ENCODE measurements at places on chromosomes 5 and 9. TPM values are rescaled to one million over a fixed set of nuclear protein-coding genes. Genes with fewer than 3 reads are reported as not detected.

GRCh38 chr9:137428841-137429545, 5.8 kb downstream of the NOXA1 start:
- no peak overlapping the region for H3K4me3 ChIP-seq
- no peak for DNase-seq
- no peaks in the 10 kb centered on the region for H3K4me1 ChIP-seq
- H3K27ac ChIP-seq = no peak overlapping the region
- no peaks in the 10 kb centered on the region for H3K36me3 ChIP-seq
- no peaks in the 10 kb centered on the region for H3K27me3 ChIP-seq

GRCh38 chr5:170809551-170809950, 26.0 kb downstream of the GABRP start:
- no peaks in the 10 kb centered on the region for H3K27me3 ChIP-seq
- H3K27ac ChIP-seq = no peak overlapping the region
- no peaks in the 10 kb centered on the region for H3K36me3 ChIP-seq
- H3K4me1 ChIP-seq = no peaks in the 10 kb centered on the region
- no peak overlapping the region for H3K4me3 ChIP-seq

RNF38 gene
- 6.7 TPM for polyA plus RNA-seq

GRCh38 chr5:52073993-52074689, 690.9 kb downstream of the ISL1 start:
- no peak overlapping the region for H3K4me3 ChIP-seq
- H3K4me1 ChIP-seq = no peaks in the 10 kb centered on the region
- H3K27ac ChIP-seq = no peak overlapping the region
- H3K27me3 ChIP-seq = no peaks in the 10 kb centered on the region
- H3K36me3 ChIP-seq = no peaks in the 10 kb centered on the region

- H3K4me3 ChIP-seq = no peak overlapping the region
- H3K27me3 ChIP-seq = no peaks in the 10 kb centered on the region
- H3K27ac ChIP-seq = no peak overlapping the region
- DNase-seq = peak; percentile 17
Observed at GRCh38 chr5:101045689-101046088, 142.6 kb upstream of the ST8SIA4 start.

- H3K36me3 ChIP-seq = no peaks in the 10 kb centered on the region
- no peak for DNase-seq
- H3K4me3 ChIP-seq = no peak overlapping the region
Observed at GRCh38 chr9:136547508-136548215, 1.8 kb upstream of the NOTCH1 start.

GRCh38 chr5:154179846-154180710, 10.5 kb upstream of the GALNT10 start:
- H3K4me1 ChIP-seq = 0 out of 2 replicates have a peak, but pooled peaks cover 3% of the 10 kb centered on the region
- no peak overlapping the region for H3K4me3 ChIP-seq
- no peaks in the 10 kb centered on the region for H3K27me3 ChIP-seq

- no peak overlapping the region for H3K27ac ChIP-seq
- H3K4me1 ChIP-seq = no peaks in the 10 kb centered on the region
- no peak overlapping the region for H3K4me3 ChIP-seq
- no peaks in the 10 kb centered on the region for H3K27me3 ChIP-seq
- no peaks in the 10 kb centered on the region for H3K36me3 ChIP-seq
- DNase-seq = no peak
Observed at GRCh38 chr5:54876556-54876955, 108.8 kb downstream of the ESM1 start.

DNA sequence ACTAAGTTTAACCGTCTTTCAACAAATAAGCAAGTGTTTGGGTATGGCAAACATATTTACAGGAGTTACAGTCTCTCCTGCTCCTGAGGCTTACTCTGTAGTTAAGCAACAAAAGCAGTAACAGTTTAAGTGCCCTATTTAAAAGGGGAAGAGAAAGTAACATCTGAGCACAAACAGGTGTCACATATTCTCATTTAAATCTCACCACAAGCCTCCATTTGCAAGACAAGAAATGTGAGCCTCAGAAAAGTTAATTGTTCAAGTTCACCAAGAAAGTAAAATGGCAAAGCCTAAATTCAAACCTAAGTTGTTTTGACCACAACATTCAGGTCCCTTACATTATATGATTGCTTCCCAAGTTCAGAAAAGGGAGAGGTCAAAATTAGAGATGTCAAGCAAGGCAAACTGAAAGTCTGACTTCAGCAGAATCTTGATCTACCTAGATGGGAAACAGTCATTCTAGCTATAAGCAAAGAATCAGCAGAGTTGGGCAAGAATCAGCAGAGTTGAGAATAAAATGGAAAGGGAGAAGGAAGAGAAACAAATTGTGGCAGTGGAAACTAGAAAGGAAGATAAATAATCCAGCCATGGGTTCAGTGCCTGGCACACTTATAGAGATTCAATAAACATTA, 93.4 kb downstream of the STRBP start:
- H3K27me3 ChIP-seq = no peaks in the 10 kb centered on the region
- no peak overlapping the region for H3K4me3 ChIP-seq
- DNase-seq = no peak
- no peaks in the 10 kb centered on the region for H3K36me3 ChIP-seq
- H3K4me1 ChIP-seq = no peaks in the 10 kb centered on the region

PCDHGA4 gene
- polyA plus RNA-seq = 8.6 TPM

GRCh38 chr5:117242028-117242427, 667.4 kb upstream of the SEMA6A start:
- DNase-seq = no peak
- no peaks in the 10 kb centered on the region for H3K27me3 ChIP-seq
- H3K4me1 ChIP-seq = no peaks in the 10 kb centered on the region
- H3K4me3 ChIP-seq = no peak overlapping the region

DNA sequence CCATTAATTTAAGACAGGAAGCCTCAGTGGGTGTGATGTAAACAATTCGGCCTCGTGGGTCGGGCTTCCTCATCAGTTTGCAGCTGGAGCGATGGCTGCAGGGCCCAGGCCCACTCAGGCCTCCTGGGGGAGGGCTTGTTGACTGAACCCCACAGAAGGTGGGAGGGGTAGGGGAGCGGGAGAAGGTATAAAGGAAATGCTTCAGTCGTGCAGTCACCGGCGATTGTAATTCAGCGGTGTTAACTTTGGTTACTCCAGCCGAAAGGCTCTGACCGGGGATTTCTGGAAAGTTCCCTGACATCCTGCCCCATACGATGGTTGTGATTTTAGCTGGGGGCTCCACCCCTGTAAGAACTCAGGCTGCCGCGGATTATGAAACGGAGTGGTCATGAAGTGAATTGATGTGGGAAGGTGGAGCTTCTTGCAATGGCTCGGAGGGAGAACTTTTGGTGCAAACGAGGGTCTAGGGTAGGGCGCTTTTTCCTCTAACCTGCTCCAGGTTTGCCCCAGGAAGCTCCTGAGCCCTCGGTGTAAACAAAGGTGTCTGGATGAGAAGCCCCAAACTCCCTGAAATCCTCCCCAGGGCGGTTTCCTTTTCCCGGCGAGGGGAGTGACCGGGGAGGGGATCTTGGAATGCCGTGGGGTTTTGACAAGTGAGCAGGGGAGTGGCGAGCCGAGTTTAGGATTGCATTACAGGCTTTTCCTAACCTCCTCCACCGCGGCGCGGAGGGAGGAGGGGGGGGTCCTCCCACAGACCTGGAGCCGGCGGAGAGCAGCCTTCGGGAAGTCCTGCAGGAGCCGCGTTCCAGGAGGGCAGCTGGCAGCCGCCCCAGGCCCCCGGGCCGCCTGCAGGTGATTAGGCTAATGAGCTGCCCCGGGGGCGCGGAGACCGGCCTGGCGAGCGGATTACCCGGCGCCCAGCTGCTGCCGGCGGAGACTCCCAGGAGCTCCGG, 215.5 kb downstream of the PDZD2 start:
- peaks cover 44% of the 10 kb centered on the region for H3K27me3 ChIP-seq
- no peaks in the 10 kb centered on the region for H3K36me3 ChIP-seq
- peak; percentile 16 for DNase-seq
- H3K27ac ChIP-seq = no peak overlapping the region
- H3K4me3 ChIP-seq = peak overlapping the region; percentile 57

DNA sequence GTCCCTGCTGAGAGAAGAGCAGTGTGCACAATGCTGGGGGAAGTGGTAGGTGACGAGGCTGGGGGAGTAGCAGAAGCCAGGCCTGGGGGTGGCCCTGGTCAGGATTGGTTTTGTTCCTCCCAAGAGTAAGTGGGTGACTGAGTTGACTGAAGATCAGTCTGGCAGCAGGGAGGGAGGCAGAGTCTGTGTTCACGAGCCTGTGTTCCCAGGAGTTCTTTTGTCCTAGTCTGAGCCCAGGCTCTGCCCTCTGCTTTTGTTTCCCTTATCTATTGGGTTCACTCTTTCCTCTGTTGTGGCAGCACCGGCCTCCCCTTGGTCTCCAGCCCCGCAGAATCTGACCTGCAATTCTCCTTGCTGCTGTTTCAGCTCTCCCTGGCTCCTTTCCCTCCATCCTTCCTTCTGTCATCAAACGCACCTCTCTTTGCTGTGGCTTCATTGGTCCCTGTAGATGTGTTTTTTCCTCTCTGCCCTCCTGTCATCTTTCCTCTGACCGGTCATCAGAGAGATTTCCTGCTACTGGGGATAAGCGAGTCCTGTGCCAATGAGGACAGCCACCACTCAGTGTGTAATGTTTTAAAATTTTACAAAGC, 607.4 kb downstream of the KIF4B start:
- H3K4me3 ChIP-seq = no peak overlapping the region
- H3K4me1 ChIP-seq = no peaks in the 10 kb centered on the region
- no peak overlapping the region for H3K27ac ChIP-seq

SLCO4C1 gene
- not detected for polyA plus RNA-seq

DNA sequence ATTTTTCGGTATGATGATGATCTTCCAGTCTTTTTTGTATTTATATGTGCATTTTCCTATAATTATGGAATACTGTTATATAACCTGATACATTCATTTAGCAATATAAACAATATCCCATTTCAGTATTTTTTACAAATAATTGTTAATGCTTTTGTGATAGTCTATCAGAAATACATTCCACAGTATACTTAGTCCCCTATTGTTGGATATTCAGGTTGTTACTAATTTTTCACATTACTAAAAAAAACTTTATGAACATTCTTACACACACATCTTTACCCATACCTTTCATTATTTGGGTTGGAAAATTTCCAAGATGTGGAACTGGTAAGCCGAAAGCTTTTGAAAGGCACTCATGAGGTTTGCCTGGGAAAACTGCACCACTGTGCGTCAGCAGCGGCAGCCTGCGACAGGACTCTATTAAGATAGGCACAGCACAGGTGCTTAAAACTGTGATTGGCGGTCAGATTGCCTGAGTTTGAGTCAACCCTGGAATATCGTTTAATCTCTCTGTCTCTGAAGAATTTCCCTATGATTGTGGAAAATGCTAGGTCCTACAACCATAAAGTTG, 147.5 kb upstream of the ERCC6L2 start:
- no peak overlapping the region for H3K4me3 ChIP-seq
- H3K27me3 ChIP-seq = peaks cover 16% of the 10 kb centered on the region
- no peaks in the 10 kb centered on the region for H3K36me3 ChIP-seq
- H3K27ac ChIP-seq = no peak overlapping the region
- no peaks in the 10 kb centered on the region for H3K4me1 ChIP-seq
- DNase-seq = no peak

GRCh38 chr9:136840877-136841645, 1.2 kb upstream of the AJM1 start:
- H3K4me3 ChIP-seq = no peak overlapping the region
- H3K36me3 ChIP-seq = no peaks in the 10 kb centered on the region

ADAMTS6 gene
- polyA plus RNA-seq = 10.1 TPM

TMEM174 gene
- polyA plus RNA-seq = not detected

CRHBP gene
- not detected for polyA plus RNA-seq

- no peak overlapping the region for H3K4me3 ChIP-seq
- no peak overlapping the region for H3K27ac ChIP-seq
- no peaks in the 10 kb centered on the region for H3K36me3 ChIP-seq
- no peak for DNase-seq
- H3K4me1 ChIP-seq = peaks cover 86% of the 10 kb centered on the region
- no peaks in the 10 kb centered on the region for H3K27me3 ChIP-seq
Observed at GRCh38 chr9:87271696-87272477, 225.8 kb upstream of the DAPK1 start.

ARSI gene
- polyA plus RNA-seq = 1.0 TPM

CREBRF gene
- 3.5 TPM for polyA plus RNA-seq

- no peaks in the 10 kb centered on the region for H3K36me3 ChIP-seq
- peaks cover 24% of the 10 kb centered on the region for H3K4me1 ChIP-seq
- peak overlapping the region; percentile 97 for H3K27ac ChIP-seq
- no peaks in the 10 kb centered on the region for H3K27me3 ChIP-seq
Observed at GRCh38 chr9:87792831-87793288, 66.9 kb downstream of the CTSL start.

DNA sequence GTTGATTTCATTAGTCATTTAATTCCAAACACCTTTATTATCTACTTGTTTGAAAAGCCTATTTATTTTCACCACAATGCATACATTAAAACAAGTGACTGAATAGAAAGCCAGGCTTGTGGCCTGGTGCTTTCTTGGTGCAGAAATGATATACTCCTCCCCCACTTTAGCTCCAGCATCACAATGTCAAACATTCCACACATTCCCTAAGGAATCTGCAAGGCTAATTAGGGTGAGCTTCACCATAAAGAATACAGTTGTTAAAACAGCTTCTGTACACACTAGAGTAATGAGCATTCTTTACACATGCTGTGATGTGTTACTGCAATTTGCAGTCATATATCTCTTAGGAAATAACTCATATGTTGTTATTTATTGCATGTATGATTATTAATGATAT, 705.7 kb downstream of the CETN3 start:
- H3K4me3 ChIP-seq = no peak overlapping the region
- DNase-seq = no peak
- no peaks in the 10 kb centered on the region for H3K36me3 ChIP-seq
- no peak overlapping the region for H3K27ac ChIP-seq
- 0 out of 2 replicates have a peak, but pooled peaks cover 4% of the 10 kb centered on the region for H3K27me3 ChIP-seq
- H3K4me1 ChIP-seq = peaks cover 12% of the 10 kb centered on the region

DNA sequence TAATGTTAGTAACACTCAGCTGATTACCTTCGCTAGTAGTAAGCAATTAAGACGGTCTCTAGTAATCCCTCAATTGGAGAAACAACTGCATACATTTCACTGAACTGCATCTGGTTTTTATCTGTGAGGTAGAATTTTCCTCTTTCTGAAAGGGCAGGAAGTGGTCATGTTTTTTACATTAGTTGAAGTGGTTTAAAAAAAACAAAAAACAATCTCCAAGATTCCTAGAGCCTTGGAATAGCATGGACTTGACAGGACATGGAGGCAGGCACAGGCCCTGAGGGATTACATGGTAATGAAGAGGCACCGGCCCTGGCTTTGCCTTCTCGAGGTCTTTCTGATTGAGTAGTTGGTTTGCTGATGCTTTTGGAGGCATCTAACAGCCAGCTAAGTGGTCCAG, 25.8 kb downstream of the THBS4 start:
- no peaks in the 10 kb centered on the region for H3K36me3 ChIP-seq
- H3K4me1 ChIP-seq = peaks cover 5% of the 10 kb centered on the region
- H3K27ac ChIP-seq = no peak overlapping the region
- no peaks in the 10 kb centered on the region for H3K27me3 ChIP-seq
- H3K4me3 ChIP-seq = no peak overlapping the region

GRCh38 chr5:158039911-158040347, 181.0 kb upstream of the CLINT1 start:
- H3K27ac ChIP-seq = no peak overlapping the region
- DNase-seq = peak; percentile 54
- no peak overlapping the region for H3K4me3 ChIP-seq
- H3K4me1 ChIP-seq = peaks cover 10% of the 10 kb centered on the region
- H3K36me3 ChIP-seq = no peaks in the 10 kb centered on the region

- no peak overlapping the region for H3K27ac ChIP-seq
- peaks cover 6% of the 10 kb centered on the region for H3K4me1 ChIP-seq
- H3K27me3 ChIP-seq = no peaks in the 10 kb centered on the region
- DNase-seq = no peak
- H3K4me3 ChIP-seq = no peak overlapping the region
Observed at GRCh38 chr5:73728493-73729273, 102.7 kb downstream of the ARHGEF28 start.

All from GM23248 (cell line).